ENCODE measurements at places on chromosomes 5 and 9.

DNA sequence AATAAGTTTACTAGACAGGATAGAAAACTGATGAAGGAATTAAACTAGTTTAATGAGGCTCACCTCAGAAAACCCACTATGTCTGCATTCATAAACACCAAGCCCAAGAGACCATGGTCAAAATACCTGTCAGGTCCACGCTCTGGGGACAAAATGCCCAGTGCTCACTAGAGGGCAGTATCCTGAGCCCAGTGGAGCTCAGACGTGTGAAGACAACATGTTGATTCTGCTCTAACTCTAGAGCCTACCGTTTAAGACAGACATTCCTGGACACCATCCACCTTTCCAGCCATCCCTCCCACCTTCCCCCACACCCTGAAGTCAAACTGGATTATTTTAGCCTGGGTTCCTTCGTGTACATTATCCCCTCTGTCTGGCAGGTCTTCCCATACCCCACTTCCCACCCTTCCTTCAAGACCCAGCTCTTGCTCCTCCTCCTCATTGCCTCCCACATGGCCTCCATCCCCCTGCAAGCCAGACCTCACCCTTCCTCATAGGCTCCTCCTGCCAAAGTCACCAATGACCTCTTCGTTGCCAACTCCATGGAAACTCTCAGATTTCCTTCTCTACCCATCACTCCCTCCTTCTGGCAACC, 142.3 kb upstream of the FSTL4 start:
- peak; percentile 8 for DNase-seq

DNA sequence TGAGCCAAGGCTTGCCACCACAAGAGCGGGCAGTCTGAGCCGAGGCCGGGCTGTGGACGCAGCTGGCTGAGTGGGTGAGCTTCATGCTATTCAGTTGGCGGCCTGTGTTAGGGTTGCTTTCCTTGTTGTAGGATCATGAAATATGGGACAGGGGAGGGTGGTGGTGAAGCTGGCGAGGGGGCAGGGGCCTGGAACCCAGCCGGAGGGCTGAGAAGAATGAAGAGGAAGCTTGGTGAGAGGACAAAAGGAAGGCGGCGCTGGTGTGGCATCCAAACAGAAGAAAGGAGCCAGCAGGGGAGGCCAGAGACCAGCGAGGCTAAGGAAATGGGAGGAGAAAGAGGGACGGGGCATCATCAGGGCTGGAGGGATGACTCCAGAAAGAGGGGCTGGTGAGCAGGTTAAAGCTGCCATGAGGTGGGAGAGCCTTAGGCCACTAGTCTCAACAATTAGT, 18.3 kb downstream of the RALGPS1 start:
- no peak for DNase-seq

GRCh38 chr9:16794871-16795639, 75.4 kb downstream of the BNC2 start:
- no peak for DNase-seq

DNA sequence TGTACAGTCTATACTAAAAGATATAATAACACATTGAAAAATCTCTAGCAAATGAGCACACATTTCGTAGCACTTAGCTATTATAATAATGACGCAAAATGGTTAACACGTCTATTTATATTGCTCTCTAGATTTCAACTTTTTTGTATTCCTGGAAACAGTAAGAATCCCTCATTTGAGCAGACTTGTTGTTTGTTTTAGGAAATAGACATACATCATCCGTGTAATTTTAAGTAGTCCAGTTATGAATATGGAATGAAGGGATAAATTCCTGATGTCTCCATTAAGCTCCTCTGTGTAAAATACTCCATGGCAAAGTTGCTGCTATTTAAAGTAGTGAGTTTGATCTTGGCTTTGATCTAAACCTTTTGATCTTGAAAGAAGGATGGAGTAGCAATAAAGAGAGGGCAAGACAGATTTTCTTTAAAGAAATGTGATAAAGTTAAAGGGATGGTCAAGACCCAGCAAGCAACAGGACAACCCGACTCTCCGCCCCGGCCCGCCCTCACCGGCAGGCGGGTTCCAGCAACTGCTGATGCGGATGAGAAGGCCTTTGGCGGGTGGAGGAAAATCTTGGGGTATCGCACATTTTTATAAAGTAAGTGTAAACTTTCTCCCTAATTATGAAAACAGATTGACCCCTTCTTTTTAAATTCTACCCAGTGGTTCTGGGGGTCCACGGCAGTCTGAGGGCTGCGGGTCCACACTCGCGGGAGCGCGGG, 277.4 kb downstream of the AOPEP start:
- DNase-seq, result no peak

GRCh38 chr9:28678097-28678496, 1104.8 kb upstream of the C9orf72 start:
- no peak for DNase-seq

DNA sequence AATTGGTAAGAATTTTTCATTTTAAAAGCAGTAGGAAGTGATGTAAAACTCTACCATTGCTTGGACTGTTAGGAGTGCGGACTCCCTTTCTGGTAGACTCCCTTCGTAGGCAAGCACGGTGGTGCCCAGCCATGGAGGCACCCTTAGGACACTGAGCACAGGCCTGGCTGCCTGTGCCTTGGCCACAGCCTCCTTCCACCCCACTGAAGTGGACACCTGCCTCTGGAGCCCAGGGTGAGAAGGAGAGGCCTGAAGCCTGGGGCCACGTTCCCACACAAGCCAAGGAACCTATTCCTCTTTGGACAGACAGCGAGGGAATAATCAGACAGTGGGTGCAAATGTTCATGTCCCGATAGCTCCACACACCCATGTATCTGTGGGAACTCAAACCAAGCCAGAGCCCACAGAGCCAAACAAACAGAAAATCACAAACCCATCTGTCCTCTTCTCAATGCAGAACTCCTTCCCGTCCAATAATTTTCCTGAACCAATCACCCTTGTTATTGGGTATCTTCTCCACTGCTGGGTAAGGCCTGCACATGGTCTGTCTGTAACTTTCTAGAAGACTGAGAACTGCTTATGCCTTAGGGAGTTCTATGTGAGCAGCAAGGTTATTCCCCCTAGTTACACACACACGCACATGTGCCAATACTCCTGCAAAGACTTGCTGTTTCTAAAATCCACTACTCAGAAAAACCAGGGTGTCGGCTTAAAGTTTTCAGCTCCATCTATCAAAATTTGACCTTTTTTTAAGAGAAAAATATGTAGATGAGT, 45.2 kb downstream of the UBE2QL1 start:
- no peak for DNase-seq

- no peak for DNase-seq
These were observed 21.0 kb downstream of the ANKH start for GRCh38 chr5:14850419-14851049.

- DNase-seq, result no peak
These were observed 68.4 kb downstream of the PBX3 start for GRCh38 chr9:125815568-125815967.

DNA sequence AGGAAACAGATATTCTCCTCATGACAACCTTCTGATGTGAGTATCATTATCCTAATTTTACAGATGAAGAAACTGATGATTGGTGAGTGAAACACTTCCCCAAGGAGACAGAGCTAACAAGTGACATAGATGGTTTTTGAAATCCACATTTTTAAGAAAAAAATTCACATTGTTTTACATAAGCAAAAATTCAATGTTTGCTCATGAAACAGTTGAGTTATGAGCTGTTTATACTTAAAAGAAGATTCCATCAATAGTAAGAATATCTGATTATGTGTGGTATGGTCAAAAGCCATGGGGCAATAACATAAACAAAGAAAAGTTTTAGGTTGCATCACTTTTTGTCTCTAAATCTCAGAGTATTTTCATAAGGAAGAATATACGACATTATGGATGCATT, 167.9 kb upstream of the PAPPA start:
- DNase-seq, result no peak

DNA sequence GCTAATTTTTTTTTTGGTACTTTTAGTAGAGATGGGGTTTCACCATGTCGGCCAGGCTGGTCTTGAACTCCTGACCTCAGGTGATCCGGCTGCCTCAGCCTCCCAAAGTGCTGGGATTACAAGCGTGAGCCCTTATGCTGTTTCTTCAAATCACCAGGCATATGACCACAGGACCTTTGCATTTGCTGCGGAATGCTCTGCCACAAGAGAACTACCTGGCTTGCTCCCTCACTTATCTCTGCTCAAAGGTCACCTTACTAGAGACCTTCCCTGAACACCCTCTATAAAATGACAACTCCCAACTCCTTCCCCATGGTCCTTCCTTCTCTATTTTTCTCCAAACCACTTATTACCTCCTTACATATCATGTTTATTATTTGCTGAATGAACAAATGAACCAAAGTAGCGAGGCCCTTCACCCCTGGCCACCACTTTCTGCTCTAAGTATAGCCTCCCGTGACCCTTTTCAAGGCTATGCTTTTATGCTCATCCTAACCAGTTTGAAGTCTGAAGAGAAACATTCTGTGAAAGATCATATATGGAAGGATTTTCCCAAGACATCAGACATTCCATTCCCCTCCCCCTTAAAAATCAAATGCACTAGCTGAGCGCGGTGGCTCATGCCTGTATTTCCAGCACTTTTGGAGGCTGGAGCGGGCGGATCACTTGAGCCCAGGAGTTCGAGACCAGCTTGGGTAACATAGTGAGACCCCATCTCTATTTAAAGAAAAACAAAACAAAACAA, 1.3 kb downstream of the ZER1 start:
- DNase-seq, result no peak

DNA sequence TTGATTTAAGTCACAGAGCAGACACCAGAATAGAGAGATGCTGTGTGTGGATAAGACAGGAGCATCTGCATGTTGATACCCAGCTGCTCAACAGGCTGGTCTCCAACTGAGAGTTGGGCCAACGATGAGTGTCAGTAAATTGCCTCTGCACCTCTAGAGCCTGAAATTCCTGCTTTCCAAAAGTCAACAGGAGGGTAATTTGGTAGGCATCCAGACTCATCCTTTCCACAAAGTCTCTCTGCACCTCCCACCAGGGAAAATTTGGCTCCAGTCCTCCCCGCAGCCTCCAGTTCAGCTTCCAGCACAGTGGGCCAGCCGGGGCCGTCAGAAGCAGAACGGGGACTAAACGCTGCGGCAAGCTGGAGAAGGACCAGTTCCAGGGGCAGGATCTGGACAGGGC, 136.9 kb downstream of the RFK start:
- DNase-seq, result no peak

DNA sequence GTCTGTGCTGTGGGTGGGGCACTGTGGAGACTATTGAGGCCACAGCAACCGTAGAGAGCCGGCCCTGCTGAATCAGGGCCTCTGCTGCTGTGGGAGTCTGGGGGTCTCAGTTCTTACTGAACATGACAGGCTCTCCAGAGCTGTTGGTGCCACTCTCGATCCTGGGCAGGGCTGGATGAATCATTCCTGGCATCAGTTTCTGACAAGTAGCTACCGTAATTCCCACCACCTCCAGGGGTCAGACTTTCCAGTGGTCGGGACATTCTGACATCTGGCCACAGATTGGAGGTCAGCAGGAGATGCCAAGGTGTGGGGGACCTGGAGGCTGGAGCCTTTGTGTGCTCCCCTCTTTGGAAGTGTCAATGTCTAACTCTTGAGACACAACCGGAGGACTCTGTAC, 188.4 kb downstream of the IRX2 start:
- DNase-seq, result no peak

DNA sequence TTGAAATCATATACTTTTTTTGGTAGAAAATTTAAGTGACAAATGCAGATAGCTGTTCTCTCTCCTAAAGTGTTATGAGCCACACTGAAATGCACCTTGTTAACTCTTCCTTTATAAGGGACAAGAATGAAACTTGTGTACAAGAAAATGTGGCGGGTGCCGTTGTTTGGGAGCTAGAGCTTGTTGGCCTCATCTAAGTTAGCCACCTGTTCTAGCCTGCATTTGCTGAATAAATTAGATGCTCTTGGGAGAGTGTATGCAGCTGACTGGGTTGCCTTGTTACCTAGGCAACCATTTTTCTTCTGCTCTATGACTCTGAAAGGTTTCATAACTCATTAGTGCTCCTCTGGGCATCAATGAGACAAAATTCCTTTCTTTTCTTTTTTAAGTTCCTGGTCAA, 174.3 kb downstream of the TAF11L14 start:
- DNase-seq, result no peak

GRCh38 chr5:168557389-168557788, 21.8 kb downstream of the PANK3 start:
- DNase-seq, result no peak

- no peak for DNase-seq
These were observed 273.2 kb downstream of the MAST4 start for GRCh38 chr5:66869347-66869746.

- DNase-seq, result no peak
These were observed 20.6 kb upstream of the CAST start for GRCh38 chr5:96641368-96642280.

GRCh38 chr5:82160948-82161347, 117.2 kb downstream of the RPS23 start:
- no peak for DNase-seq

DNA sequence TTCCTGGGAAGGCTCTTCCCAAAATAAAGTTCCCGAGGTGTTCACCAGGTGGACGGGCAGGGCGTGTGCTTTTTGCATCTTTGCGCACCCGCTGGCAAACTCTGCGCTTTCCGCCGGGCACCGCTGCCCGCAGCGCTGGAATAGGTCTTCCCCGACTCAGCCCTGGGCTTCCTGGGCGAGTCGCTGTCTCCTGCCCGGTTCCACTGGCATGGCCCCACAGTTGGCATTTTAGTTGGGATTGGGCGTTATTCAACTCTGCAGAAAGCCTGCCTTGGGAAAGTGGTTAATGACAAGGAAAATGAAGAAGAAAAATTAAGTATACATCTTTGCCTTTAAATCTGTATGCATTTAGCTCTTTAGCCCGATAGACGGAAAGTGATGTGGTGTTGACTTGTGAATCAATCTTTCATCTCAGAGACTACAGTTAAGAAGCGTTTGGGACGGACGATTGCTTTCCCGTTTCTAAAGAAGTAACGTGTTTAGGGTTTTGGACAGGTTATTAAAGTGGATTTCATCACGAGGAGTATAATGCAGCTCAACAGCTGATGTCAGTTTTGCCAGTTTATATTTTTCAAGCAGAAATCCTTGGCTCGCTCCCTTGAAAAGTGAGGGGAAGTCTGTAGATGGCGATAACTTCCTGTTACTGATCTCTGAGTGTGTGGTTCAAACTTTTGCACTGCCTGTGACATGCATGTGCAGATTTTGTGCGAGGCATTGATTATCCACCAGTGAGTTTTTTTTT, 946 bp downstream of the ADCY2 start:
- DNase-seq, result no peak

GRCh38 chr9:115004545-115004944, 74.2 kb upstream of the TNFSF8 start:
- no peak for DNase-seq
